NCI-H1417 (cell line): ENCODE measurements at places on chromosomes 5 and 9.

- DNase-seq: no peak
Observed at GRCh38 chr5:88235828-88236227, 32.8 kb downstream of the TMEM161B start.

- DNase-seq: no peak
Observed at GRCh38 chr9:92696619-92697018, 26.7 kb upstream of the IPPK start.

- DNase-seq: no peak
Observed at GRCh38 chr9:35262064-35262463, 100.3 kb downstream of the UNC13B start.

- DNase-seq: no peak
Observed at GRCh38 chr9:107033966-107034365, 171.0 kb downstream of the ZNF462 start.

- DNase-seq: no peak
Observed at GRCh38 chr9:130912932-130913598, 16.5 kb upstream of the QRFP start.

DNA sequence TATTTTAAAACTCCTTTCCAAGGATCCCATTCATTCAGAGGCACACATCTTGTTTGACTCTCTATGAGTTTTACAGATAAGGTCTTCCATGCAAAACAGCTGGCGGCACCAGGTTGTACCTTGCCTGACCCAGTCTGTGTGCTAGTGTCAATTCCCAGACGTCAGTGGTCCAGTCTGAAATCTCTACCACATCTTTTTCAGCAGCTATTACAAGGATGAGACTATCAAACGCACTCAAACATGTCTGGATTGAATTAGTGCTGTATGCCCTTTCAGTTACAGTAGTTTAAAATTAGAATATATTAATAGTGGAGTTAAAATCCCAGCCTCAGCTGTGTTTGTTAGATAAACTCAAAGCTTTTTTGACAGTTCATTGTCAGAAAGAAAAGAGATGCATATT is 11.7 kb downstream of the CDC14B start:
- no peak for DNase-seq

DNA sequence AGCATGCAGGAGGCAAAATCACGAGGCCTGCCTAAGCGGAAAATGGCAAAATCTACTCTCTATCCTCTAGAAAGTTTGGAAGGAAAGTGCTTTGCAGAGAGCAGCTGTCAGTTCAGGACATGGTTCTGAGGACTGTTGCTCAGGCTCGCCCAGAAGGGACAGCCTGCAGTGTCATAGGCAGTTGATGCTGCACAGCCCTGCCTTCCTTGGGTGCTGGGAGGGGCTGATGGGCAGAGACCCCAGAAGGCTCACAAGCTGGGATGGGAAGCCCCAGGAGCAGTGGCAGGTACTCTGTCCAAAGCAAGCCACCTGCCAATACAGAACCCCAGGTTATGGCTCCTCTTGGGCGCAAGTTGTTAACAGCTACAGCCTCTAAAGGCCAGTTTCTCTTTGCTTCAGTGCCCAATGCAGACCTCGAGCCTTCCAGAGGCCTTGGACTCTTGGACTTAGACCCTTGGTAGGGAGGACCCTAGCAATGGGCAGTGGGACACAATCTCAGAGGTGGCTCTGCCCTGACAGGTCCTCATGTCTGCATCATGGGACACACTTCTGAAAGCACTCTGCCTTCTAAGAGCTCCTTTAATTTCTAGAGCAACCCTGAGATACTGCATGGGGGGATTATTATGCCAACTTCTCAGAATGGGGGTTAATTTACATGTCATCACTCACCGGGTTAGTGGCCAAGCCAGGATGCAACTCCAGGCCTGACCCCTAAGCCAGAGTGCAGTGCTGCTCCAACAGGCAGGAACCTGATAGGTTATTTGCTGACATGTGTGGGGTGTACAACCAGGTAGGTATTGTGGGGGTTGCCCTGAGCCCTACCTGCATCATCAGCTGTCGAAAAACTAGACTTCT is 57.1 kb downstream of the MACROH2A1 start:
- DNase-seq: no peak

DNA sequence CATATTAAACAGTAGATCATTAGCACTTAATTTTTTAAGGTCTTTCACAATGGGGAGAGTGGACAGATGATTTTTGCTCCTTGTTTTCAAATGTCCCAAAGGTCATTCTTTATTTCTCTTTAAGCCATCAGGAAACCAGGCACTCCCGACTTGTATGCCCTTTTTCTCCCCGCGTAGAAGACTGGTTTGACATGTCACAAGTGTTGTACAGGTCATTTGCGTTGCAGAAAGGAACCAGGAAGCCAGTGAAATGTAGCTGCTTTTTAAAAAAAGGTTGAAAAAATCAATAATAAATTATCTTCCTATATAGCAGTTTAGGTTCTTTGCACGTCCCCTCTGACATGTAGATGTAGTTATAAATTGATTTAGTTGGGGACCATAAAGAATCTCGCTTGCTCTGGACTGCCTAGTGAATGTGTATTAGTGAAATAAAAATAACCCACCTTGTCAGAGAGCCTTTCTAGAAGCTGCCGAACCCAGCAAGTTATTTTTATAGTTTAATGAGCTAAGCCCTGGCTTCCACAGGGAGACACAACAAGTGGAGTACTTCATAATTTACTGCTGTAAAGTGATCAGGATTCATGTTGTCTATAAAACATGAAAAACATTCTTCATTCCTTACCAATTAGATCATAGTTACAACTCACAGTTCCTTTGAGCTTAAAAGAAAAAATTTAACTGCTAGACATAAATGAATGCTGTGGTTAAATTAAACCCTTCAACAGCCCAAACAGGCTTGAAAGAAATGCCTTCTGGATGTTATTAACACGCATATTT is 404.6 kb downstream of the CSNK1G3 start:
- no peak for DNase-seq

- DNase-seq: no peak
Observed at GRCh38 chr9:89838621-89839020, 233.8 kb downstream of the GADD45G start.

GRCh38 chr5:91499943-91500531 is 116.9 kb upstream of the ARRDC3 start:
- peak; percentile 56 for DNase-seq

DNA sequence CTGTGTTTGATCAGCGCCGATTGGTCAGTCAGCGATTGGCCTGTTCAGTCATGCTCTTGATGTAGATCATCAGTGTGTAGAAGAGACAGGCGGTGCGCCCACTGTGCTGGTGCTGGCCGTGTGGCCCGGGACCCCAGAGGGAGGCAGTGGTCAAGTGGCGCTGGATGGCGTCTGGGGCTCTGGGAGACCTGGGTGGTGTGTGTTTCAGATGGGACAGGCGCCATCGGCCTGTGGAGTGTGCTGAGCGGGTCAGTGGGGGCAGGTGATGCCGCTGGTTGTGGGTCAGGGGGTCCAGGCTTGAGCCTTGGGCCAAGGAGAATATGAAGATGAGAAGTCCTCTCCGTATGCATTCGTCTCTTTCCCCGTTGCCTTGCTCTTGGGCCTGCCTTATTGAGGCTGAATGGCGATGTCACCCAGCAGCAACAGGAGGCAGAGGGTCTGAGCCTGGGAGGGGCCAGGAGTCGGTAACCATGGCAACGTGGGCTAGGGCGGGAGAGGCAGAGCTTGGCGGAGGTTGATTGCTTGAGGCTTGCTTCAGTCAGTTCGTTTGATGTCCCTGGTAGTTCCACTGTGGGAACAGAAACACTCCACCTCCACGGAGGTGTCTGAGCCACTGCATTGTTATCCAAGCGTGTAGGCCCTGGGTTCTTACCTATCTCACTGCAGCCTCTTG is 117.8 kb upstream of the CACNA1B start:
- no peak for DNase-seq

DNA sequence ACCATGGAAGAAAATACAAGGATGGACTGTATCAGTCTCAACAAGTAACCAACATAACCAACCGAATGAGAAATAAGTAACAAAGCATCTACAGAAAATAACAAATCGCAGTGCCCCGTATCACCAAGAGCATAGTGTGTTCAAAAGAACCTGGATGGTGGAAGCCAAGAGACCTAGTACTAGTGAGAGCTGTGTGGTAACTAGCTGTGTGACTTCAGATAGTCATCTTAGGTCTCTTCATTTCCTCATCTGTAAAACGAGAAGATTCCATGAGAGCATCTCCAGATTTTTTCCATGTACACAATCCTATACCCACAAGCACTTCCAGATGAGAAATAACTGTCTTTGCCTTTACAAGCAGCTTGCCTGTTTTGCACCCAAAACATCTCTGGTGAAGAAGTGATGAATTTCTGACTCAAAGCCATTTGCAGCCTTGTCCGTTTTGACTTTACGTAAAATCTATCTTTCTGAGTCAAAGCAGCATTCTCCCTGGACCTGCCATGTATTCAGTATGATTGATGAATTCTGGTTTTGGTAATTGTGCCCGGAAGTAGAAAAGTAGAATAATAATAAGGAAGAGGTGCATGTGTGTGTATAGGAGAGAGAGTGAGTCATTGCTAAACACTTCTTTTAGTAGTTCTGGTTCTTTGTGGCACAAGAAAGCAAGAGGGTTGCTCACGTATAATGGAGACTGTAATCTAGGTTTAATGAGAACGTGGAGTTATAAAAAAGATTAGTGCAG is 41.0 kb downstream of the AOPEP start:
- no peak for DNase-seq

DNA sequence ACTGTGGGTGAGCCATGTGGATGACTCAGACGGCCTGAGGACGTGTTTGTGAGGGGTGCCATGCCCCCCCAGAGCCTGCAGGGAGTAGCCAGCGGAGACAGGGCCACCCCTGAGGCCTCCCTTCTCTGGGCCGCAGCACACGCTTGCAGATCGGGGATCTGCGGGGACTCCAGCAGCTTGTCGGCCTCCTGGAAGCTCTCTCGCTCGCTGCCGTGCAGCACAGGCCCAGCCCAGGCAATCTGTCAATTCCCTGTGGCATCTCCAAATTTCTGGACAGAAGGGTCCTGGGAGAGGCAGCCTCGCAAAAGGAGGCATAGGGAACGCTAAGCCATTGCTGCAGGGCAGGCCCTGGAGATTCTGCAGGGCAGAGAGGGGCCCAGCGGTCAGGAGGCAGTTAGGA is 21.2 kb downstream of the FLT4 start:
- DNase-seq: no peak

DNA sequence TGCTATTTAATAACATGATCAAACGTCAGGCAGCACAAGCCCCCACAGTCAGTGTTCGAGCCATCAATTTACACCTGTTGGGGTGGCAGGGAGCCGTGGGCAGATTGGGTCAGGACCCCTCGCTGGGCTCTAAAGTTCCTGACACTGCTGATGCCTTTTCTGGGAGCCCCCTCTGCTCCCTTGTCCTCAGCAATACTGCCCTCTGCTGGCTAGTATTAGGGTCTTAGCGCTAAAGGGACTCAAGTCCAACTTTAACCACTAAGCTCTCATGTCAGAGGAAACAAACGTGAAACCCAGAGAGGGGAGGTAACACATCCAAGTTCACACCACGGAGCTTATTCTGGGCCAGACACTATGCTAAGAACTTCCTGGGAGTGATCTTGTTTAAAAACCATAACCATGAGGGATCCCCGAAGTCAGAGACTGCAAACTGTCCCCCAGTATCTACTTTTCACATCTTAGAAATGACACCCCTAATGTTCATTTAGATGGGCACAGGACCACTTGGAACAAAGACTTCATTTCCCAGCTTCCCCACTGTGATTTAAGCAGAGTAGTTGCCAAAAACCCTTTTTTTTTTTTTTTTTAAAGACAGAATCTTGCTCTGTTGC is 20.4 kb downstream of the ANKS6 start:
- DNase-seq: peak; percentile 45

- no peak for DNase-seq
Observed at GRCh38 chr9:14292181-14292739, 21.7 kb downstream of the NFIB start.

DNA sequence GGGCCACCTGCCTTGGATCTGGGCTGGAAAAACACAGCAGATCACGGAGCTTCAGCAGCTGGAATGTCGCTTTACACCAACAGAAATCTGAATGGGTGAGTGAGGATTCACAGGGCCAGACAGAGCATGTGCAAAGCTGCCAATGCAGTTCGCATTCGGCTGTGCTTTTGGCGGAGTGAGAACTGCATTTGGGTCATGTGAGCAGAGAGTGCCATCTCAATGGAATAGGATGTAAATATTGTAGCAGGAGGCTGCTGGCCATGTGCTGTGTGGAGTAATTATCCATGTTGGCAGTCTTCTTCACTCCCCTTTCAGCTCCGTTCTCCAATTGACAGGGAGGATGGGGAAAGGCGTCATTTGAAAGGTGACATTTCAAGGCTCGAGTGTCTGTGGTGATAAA is at the start of gene ANKRD55:
Gene ANKRD55 (minus strand): TSS at position 101 of the 400 bp plus-strand sequence. CDS start 417 bp downstream, outside the sequence.
- DNase-seq: peak; percentile 47

DNA sequence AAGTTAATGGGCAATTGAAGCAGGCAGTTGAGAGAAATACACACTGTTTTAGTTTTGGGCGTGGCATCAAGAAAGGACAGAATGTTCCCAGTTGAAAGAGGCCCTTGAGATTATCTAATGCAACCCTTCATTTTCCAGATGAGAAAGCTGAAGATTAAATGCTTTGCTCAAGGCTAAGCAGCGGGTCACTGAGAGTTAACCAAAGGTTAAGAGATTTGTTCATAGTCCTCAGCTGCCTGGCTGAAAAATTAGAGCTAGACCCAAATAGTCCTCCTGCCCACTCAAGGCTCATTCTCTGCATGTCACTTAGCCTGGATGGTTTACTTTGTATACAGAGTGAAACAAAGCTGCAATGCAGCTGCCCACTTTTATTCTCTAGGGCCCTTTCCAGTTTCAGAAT is 46.7 kb upstream of the MAMDC2 start:
- peak; percentile 92 for DNase-seq

- DNase-seq: no peak
Observed at GRCh38 chr9:70551396-70551795, 136.9 kb upstream of the KLF9 start.

- DNase-seq: no peak
Observed at GRCh38 chr9:109098960-109099308, 20.8 kb downstream of the TMEM245 start.

GRCh38 chr5:997001-997474 is 11.6 kb upstream of the NKD2 start:
- peak; percentile 29 for DNase-seq

GRCh38 chr9:71975833-71976232 is 64.4 kb downstream of the C9orf85 start:
- DNase-seq: no peak

DNA sequence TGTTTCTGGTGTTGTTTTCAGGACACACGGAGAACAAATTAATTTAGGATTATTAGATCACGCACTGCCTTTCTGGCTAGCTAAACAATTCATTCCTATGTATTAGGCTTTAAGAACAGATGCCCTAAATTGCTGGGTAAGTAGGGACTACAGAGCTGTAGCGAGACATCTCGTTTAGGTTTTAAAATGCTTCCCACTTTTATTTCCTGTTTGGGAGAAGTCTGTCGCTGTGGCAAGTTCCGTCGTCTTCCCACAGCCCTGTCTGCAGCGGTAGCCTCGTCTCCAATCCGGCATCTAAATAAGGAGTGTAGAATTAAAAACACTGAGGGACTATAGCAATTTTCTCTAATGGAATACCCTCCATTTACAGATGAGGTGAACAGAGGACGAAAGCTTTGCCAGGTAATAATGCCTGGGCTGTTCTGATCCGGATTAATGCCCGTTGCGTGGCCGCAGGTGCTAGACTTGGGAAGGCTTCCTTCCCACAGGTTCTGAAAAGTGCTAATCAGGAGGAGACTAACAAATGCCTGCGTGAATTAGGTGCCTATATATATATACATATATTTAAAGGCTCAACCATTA is 1.3 kb upstream of the TRIM36 start:
- peak; percentile 35 for DNase-seq

GRCh38 chr5:26432386-26432785 is 606.0 kb downstream of the CDH9 start:
- DNase-seq: no peak
